Activated CD4-positive, alpha-beta T cell treated with anti-CD3 and anti-CD28 coated beads for 36 hours (primary cell): ENCODE measurements at places on chromosomes 6 and 20. TPM values are rescaled to one million over a fixed set of nuclear protein-coding genes. Genes with fewer than 3 reads are reported as not detected.

RAD21L1 gene
- not detected for total RNA-seq

AIF1 gene
- total RNA-seq: 96.1 TPM

UBD gene
- total RNA-seq: not detected

PTGIS gene
- 0.21 TPM for total RNA-seq

CDH26 gene
- total RNA-seq: 0.91 TPM

MOG gene
- total RNA-seq: not detected

CCN2 gene
- total RNA-seq: not detected

TRIM15 gene
- total RNA-seq: 0.18 TPM

HEY2 gene
- not detected for total RNA-seq

CLDN20 gene
- total RNA-seq: not detected

DEFB132 gene
- not detected for total RNA-seq

APCDD1L gene
- total RNA-seq: not detected

NMBR gene
- not detected for total RNA-seq

TRIM31 gene
- total RNA-seq: not detected

PPIL6 gene
- not detected for total RNA-seq

EFCAB8 gene
- total RNA-seq: 0.37 TPM

NCOA5 gene
- total RNA-seq: 18.8 TPM

CHRNA4 gene
- total RNA-seq: not detected

CCN5 gene
- total RNA-seq: not detected

GFRAL gene
- not detected for total RNA-seq

RFX6 gene
- not detected for total RNA-seq

SLC22A23 gene
- total RNA-seq: 0.37 TPM

BEND3 gene
- 5.0 TPM for total RNA-seq

SLCO4A1 gene
- 40.5 TPM for total RNA-seq

QKI gene
- 62.7 TPM for total RNA-seq

TEAD3 gene
- total RNA-seq: 1.5 TPM

C6orf141 gene
- total RNA-seq: 1.1 TPM

TAGAP gene
- 44.8 TPM for total RNA-seq

C2 gene
- 1.5 TPM for total RNA-seq

GGTLC1 gene
- total RNA-seq: not detected

TCP11 gene
- total RNA-seq: not detected

VIP gene
- not detected for total RNA-seq

LRRN4 gene
- total RNA-seq: not detected
